Endothelial cell (in vitro differentiated cells): ENCODE measurements at places on chromosomes 12 and 14.

DNA sequence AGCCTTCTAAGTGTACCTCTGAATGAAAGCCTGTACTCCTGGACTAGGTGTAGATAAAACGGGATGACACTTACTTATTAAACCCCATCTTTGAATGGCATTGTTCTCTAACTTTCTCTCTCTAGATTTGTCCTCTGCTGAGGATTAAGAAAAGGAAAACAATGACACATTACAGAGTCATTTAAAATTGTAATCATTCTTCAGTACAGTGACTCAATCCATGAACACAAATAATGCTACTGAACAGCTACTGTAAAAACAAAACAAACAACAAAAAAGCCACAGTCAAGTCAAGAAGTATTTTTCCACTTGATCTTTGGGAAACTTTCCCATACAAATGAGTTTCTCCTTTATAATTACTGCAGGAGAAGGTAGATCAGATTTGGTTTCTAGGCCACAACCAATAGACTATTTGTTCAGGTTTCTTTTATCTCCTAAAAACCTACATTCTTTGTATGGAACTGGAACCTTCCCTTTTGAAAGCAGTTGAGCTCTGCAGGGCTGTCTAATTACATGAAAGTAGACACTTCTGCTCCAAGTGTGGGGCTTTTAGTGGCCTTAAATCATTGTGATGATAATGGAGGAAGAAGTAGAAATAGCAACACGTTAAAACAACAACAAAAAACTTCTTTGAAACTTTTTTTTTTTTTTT, 219.1 kb downstream of the ESR2 start:
- DNase-seq, result no peak
- H3K27ac ChIP-seq, result no peak overlapping the region
- H3K36me3 ChIP-seq, result peaks cover 12% of the 10 kb centered on the region
- no peak overlapping the region for H3K4me3 ChIP-seq
- no peaks in the 10 kb centered on the region for H3K4me1 ChIP-seq

DNA sequence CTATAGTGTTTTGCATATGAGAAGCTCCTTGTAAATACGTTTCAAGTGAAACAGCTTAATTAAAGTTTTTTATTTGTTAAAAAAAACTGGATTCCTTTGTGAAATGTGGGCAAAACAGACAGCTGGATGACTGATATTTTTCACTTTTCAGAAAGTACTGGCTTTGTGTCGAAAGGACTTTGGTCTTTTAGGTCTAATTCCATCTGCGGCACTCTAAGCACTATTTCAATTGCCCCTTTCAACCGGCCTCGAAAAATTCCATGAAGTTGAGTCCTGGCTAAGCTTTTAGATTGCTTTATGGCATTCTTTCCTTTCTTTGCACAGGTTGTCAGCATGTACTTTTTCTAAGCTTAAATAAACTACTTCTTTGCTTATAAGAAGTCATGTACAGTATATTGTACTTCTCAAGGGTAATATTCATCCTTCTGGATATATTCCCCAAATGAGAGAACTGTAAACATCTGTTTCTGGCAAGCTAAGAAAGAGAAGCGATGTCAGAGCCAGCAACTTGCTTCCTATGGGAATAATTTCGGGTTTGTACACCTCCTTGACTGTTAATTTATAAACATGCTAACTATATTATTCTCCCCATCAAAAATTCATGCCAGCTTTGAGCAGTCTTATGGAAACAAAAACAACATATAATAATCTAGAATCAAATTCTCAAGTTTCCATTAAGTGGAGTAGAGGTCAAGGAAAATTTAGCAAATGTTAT, 611.3 kb downstream of the ETNK1 start:
- H3K27me3 ChIP-seq, result no peaks in the 10 kb centered on the region
- H3K4me3 ChIP-seq, result no peak overlapping the region
- H3K4me1 ChIP-seq, result no peaks in the 10 kb centered on the region
- no peak for DNase-seq

DNA sequence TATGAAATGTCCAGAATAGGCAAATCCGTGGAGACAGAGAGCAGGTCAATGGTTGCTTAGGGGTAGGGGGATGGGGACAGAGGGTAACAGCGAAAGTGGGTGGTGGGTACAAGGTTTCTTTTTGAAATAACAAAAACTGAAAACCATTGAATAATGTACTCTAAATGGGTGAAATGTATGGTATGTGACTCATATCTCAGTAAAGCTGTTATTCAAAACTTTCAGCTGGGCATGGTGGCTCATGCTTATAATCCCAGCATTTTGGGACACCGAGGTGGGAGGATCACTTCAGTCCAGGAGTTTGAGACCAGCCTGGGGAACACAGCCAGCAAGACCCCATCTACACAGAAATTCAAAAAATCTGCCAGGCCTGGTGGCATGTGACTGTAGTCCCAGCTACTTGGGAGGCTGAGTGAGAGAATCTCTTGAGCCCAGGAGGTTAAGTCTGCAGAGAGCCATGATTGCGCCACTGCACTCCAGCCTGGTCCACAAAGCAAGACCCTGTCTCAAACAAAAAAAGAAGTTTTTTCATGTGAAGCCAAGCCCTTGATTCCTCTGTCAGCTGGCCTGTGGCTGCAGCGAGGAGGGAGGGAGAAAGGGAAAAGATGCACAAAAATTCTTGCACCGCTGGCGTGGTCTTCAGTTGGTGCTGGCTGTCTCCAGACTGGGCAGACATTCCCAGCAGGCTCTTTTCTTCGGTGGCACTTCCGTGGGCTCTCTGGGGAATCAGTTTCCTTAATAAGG, 248.2 kb downstream of the SLC41A2 start:
- H3K4me1 ChIP-seq, result peaks cover 17% of the 10 kb centered on the region
- no peak overlapping the region for H3K27ac ChIP-seq
- no peak for DNase-seq
- H3K27me3 ChIP-seq, result peaks cover 9% of the 10 kb centered on the region

- H3K4me1 ChIP-seq, result no peaks in the 10 kb centered on the region
- no peak overlapping the region for H3K4me3 ChIP-seq
- H3K27ac ChIP-seq, result no peak overlapping the region
- DNase-seq, result no peak
These were observed 96.6 kb downstream of the CFAP54 start for GRCh38 chr12:96585977-96586376.

DNA sequence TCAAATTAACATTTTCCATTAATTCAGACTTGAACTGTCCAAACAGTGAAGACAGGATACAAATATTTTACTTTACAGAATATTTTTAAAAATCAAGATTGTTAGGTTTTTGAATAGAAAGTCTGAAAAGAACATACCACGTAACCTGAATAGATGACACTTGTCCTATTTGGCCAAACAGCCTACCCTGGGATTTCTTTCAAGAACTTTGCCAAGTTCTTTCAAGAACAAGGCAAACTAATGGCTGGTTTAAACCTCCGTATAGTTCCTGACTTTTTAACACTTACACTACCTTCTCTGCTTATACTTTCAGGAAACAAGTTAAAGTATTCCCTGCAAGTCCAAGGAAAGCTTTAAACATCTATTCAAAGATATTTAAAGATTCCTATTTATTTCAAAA, 35.0 kb downstream of the MAP4K5 start:
- peaks cover 4% of the 10 kb centered on the region for H3K4me1 ChIP-seq
- DNase-seq, result no peak
- H3K4me3 ChIP-seq, result no peak overlapping the region
- no peaks in the 10 kb centered on the region for H3K27me3 ChIP-seq
